Forelimb muscle (tissue), 1 donor: ENCODE measurements at places on chromosomes 6 and 20.

- no peak for DNase-seq
These were observed 11.4 kb downstream of the MYLK4 start for GRCh38 chr6:2739335-2739734.

DNA sequence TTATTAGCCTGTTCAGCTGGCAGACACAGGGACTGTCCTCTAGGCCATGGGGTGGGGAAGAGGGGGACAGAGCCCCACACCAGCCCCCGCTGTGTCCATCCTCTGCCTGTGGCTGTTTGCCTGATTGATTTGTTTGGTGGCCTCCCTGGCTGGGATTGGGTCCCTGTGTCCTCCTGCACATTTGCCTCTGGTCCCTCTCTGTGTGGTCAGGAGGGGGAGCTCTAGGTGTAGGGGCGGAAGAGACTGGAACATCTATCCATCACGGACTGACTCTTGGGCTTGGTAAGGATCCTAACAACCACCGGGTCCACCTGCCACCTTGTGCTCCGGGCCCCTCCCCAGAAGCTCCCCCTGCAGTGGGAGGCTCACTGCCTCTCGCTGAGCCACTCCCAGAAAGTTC, 38.4 kb upstream of the CCDC167 start:
- no peak for DNase-seq

DNA sequence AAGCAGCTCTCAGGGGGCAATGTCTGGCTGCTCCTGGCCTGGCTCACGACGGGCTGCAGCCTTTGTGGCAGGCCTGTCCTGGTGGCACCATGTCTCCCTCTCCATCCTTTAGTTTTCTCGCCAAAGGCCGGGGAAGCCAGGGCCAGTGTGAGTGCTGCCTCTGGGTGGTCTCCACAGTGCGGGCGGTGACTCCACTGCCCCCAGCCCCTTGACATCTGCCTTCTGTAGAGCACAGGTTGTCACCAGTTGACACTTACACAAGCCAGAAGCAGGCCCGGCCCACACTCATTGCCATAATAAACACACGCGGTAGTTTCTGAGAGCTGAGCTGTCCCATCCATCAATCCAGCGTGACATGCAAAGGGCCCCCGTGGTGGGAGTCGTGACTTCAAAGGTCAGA, 219.5 kb downstream of the TFAP2C start:
- no peak for DNase-seq

DNA sequence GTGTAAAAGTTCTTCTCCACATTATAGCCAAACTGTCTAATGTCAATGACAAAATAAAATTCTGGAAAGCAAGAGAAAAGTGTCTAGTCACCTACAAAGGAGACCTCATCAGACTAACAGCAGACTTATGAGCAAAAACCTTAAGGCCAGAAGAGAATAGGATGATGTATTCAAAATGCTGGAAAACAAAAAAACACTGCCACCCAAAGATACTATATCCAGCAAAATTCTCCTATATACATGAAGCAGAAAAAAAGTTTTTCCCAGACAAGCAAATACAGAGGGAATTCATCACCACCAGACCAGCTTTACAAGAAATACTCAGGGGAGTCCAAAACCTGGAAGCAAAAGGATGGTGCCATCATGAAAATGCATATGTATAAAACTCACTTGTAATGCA, 755.6 kb upstream of the CITED2 start:
- no peak for DNase-seq

DNA sequence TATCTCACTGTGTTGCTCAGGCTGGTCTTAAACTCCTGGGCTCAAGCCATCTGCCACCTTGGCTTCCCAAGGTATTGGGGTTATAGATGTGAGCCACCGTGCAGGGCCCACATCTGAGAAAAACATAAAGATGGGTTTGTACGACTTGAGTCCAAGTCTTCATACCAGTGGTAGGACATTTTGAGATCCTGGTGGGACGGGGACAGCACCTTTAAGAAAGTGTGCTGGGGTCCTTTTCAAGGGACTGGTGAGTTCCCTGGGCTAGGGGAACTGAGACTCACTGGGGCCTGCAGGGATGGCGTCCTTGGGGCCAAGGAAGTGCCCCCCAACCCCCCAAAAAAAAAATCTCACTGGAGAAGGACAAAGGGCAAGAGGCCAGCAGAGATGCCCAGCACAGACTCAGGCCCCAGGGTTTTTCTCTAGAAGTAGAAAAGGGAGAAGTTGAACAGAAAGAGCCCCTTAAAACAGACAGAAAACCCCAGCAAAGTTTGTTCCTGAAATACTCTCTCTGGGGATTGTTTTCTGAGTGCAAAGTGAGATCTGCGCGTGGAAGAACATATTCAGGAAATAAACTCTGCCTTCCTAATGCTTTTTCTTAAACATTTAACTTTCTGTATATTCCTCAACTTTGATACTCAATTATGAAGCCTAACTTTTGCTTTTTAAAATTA, 10.7 kb downstream of the OSBPL2 start:
- DNase-seq: no peak

- no peak for DNase-seq
These were observed 14.4 kb upstream of the FOXO3 start for GRCh38 chr6:108546079-108547049.

- DNase-seq: no peak
These were observed 67.8 kb downstream of the MMS22L start for GRCh38 chr6:97215157-97215769.

- no peak for DNase-seq
These were observed 66.4 kb downstream of the LY86 start for GRCh38 chr6:6654599-6655575.

DNA sequence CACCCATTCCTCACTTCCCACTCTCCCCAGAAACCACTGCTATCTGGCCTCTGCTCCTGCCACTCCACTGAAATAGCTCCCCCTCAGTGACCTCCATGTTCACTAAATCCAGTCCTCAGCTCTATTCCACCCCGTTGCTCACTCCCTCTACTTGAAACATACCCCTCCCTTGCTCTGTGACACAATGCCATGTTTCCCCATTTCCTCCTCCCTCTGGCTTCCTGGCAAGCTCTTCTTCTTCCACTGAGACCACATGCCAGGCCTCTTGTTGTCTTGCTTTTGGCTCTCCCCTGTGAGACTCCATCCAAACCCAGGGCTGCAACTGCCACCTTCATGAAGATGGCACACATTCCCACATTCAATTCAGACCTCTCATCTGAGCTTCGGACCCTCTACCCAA, 13.9 kb downstream of the TMEM151B start:
- DNase-seq: no peak

- DNase-seq: no peak
These were observed 19.1 kb downstream of the SPATA2 start for GRCh38 chr20:49896204-49896603.

DNA sequence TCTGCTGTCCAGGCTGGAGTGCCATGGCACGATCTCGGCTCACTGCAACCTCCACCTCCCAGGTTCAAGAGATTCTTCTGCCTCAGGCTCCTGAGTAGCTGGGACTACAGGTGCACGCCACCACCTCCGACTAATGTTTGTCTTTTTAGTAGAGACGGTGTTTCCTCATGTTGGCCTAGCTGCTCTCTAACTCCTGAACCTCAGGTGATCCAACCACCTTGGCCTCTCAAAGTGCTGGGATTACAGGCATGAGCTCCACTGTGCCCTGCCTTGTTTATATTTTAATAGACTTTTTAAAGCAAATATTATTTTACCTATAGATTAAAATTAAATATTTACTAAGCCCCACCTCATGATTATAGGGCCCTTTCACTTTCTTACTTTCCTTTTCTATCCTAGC, 483.2 kb upstream of the EPHA7 start:
- no peak for DNase-seq

GRCh38 chr6:156776470-156776839, 723 bp upstream of the ARID1B start:
- no peak for DNase-seq

DNA sequence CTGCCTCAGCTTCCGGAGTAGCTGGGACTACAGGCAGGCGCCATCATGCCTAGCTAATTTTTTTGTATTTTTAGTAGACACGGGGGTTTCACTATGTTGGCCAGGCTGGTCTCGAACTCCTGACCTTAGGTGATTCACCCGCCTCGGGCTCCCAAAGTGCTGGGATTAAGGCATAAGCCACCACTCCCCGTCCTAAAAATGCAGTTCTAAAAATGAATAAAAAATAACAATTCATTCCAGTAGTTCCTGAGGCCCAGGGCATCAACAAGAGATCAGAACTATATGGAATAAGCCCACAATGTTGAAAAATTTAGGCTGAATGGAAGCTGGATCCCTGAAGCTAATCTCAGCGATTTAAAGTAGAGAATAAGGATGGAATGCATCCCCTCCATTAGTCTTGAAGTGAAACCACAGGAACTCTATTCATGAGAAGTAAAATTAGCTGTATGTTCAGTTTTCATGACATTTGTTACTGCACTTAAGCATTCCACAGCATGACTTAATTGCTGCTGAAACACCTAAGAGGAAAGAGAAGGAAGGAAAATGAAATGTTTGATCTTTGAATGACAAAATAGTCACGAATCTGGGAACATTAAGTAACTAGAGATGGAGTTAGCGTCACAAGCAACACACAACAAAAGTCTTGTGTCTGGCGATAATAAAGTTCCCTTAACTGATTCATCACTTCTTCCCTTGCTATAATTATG, 80.4 kb upstream of the RIPOR2 start:
- no peak for DNase-seq

- DNase-seq: no peak
These were observed 63.0 kb upstream of the KIF25 start for GRCh38 chr6:167934426-167934864.

DNA sequence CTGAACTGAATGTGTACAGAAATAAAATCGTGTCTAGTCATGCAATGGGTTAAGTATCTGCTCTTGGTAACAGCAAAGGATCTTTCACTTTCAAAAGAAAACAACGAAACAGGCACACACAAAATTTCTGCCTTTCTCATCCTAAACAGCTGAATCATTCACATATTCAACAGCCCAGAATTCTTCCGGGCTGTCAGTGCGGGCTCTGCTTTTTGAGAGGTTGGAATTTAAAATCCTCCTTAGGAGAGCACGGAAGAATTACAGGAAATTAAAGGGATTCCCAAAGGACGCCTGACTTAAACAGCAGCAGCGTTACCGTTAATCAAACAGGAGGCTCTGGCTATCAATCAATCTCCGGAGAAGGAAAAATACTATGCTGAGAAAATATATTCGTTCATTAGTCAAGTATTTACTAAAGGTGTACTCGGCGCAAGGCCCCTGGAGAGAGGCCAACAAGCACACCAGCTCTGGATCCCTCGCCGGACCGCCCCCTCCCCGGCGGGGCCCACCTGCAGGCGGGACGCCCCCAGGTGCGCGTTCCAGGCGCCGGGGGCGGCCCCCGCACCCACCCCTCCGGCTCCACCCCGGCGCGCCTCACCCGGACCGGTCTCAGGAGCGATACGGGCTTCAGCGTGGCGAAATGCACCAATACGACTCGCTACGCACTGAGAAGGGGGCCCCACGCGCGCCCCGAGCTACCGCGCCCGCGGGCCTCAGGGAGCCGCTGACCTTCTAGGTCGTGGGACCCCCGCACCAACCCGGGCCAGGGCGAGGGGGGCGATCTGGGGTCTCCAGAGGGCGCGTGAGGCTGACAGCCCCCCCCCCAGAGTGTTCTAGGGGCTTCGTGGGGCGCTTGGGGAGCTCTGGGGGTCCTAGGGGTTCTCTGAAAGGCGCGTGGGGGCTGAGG, 1.0 kb downstream of the NAPB start:
- no peak for DNase-seq

GRCh38 chr20:17226410-17227218, at the start of gene PCSK2:
TSS of gene PCSK2 (plus strand) at chr20:17227040. CDS start at chr20:17227306, 266 bp downstream.
- peak; percentile 19 for DNase-seq

- no peak for DNase-seq
These were observed 53.6 kb upstream of the NT5E start for GRCh38 chr6:85396159-85396808.

- DNase-seq: no peak
These were observed 74.4 kb upstream of the TBC1D7 start for GRCh38 chr6:13402711-13403110.

- no peak for DNase-seq
These were observed 7.8 kb downstream of the MBOAT1 start for GRCh38 chr6:20204512-20204894.

DNA sequence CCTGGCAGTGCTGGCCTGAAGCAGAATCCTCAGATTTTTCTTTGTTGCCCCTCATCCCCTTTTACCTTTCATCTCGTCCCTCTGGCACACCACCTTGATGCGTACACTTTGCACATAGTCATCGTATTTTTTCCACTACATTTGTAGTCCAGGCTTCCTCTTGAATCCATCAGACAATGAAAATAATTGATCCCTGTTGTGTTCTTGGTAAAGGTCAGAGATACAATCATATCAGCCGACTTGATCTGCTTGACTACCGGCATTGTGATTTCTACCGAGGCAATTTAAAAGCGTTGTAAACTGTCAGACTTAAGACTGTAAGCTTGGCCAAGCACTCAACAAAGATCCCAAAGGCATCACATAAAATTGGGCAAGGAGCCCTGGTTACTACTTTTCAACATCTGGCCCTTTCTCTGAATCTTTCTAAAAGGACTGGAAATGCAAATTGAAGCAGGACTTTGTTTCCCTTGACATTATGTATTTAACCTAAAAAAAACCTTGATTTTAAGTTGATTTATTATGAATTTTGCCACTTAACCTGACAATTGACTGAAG, 512.6 kb downstream of the LMBRD1 start:
- DNase-seq: no peak

- no peak for DNase-seq
These were observed 129.3 kb upstream of the PDE7B start for GRCh38 chr6:135722190-135722589.

DNA sequence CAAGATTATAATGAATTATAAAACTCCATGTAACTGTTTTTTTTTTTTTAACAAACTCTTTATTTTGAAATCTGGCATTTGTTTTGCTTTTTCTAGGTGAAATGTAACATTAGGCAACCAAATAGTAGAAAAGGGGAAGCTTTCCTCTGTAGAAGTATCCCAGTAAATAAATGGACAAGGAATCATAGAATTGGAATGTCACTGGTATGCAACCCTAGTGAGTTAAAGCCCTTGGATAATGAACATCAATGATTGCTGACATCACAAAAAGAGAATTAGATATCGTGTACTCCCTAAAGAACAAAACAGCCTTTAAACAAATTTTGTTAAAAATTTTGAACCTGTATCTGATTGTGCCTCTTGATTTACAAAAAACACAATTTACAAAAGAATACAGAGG, 93.9 kb upstream of the OGFRL1 start:
- DNase-seq: no peak

- no peak for DNase-seq
These were observed 48.0 kb downstream of the MUC22 start for GRCh38 chr6:31058128-31058894.

DNA sequence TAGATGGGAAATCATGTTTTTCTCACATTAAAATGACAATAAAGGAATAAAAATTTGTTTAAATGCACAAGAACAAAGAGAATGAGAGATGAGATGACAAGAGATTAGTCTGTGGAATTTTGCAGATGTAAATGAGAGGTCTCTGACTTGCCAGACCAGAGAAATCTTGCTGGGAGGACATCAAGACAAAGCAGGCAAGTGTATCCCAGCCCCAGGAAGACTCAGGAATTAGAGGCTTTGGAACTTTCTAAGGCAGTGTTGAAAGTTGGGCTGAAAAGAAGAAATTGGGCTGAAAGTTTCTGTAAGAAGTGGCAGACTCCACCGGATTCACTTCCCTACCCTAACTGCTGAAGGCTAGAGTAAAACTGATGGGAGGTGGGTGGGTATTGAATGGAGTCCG, 54.6 kb downstream of the AFDN start:
- no peak for DNase-seq

GRCh38 chr20:32672394-32672981, 1.3 kb downstream of the C20orf203 start:
- DNase-seq: no peak

- DNase-seq: no peak
These were observed 92.3 kb downstream of the FIG4 start for GRCh38 chr6:109783250-109783986.
